NCI-H510A treated with DMSO at 0.1 percent for 48 hours (cell line): ENCODE measurements at places on chromosomes 4 and X.

DNA sequence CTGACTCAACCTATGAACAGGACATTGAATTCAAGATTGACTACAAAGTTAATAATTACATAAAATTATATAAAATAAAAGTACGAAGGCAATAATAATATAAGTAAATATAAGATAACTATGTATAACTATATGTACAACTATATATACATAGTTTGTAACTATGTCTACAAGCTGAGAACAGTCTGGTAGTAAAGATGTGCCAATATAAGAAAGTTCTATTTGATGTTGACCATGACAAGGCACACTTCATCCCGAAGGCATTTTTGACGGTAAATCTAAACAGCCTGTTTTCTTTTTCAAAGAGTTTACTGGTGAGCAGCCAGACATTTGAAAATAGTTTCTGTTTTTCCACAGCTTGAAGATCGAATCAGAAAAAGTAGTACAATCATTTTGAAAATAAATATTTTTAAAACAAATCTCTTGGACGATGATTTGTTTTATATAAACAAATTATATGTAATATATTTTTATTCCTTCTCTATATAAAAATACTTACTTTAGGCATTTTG is 112.9 kb downstream of the CEP44 start:
- DNase-seq: no peak

GRCh38 chr4:75598390-75598789 is 31.9 kb downstream of the CDKL2 start:
- DNase-seq: no peak

DNA sequence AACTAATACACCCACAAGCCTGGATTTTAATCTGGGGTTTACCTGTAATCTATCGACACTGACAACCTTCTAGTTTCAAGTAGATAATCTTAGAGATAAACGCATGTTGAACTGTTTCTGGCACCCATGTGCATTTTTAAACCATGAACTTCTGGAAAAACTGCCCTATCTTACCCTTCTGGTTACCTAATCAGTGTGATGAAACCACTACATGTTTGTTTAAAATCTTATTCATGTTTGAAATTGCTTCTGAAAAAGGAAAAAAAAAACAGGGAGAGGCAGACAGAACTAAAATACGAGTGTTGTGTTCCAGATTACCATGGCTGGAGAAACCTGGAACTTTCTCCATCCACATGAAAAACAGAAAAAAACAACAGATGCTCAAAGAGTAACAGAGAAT is 139.3 kb downstream of the MID1IP1 start:
- no peak for DNase-seq

DNA sequence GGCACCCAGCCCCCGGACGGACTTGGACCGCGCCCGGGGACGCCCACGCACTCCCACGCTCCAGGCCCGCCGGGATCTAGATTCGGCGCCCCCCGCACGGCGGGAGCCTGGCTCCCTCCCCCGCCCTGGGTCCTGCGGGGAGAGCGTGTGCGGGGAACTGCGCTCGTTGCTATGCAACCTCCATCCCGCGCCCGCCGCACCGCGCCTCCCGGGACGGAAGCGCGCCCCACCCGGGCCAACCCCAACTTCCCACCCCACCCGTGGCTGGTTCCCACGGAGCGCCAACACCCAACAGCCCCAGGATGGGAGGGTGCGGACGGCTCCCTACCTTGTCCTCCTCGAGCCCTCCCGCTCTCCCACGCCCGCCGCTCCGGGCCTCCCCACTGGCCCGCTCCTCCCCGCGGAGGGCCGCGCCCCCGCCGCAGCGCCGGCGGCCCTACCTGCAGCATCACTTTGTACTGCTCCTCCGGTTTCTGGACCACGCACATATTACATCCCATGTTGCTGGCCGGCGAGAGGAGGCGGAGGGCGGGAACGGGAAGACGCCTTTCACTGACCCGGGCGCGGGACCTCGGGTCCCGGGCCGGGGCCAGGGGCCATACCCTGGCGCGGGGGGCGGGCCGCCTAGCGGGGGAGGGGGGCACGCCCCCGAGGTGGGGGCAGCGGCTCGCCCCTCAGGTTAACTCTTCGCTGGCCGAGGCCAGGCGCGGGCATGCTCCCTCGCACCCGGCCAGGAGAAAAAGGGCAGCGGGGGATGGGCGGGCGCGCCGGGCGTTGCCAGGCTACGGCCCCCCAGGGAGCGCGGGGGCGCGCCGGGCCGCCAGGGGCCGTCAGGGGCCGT is at the start of gene PDZD4:
TSS of gene PDZD4 (minus strand) at position 746 of the 841 bp plus-strand sequence. CDS start at position 500, 246 bp downstream.
- DNase-seq: no peak

- DNase-seq: peak; percentile 41
Measured at GRCh38 chr4:41304221-41304620, 47.5 kb downstream of the UCHL1 start.

- DNase-seq: peak; percentile 11
Measured at GRCh38 chr4:105520819-105521790, 31.3 kb upstream of the ARHGEF38 start.

DNA sequence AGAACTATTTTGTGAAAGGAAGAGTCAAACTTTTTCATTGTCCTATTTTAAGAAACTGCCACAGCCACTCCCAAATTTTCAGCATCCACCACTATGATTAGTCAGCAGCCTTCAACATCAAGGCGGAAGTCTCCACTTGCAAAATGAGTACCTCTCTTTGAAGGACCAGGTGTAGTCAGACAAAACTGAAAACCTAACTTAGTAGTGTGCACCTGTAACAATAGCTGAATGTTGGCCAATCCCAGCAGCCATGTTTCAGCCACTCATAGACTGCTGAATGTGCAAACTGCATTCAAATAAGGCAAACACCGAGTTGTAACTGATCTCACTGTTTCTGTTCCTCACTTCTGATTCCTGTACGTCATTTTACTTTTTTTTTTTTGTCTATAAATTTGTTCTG is 341.1 kb downstream of the IL15 start:
- DNase-seq: peak; percentile 66

DNA sequence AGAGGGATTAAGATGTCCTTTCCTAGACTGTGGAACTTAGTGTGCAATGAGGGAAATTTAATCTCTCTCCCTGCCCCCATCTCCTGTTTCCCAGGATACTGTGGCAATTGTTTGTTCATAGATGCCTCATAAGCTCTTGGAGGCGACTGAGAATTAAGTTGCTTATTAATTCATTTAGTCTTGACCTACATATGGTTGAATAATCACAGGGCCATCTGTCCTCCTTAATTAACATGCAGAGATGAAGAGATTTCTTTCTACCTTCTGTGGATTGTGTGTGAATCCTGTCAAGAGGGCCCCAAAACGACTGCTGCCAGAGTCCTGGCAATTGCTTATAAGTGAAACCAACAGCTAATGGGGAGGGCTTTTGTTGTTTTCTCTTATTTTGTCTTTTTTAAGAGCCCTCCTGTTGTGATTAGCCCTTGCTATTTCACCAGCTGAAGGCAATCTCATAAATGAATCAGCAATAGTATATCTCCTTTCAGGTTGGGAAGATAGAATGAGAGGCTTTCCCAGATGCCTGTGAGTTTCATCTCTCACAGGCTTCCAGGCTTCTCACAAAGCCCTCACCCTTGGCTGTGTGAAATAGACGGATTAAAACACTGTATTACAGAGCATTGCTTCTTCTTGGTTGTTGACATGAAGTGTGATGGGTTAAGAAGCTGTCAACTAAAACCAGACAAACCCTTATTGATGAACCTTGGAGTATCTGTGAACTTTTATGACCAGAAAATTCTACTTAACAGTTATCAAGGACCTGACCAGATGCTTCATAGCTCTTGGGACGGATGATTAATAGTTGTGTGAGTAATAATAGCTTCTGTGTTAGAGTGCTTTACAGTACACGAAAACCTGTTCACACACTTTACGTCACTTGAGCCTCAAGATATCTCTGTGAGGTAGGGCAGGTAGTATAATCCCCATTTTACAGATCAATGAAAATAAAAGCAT is 58.5 kb downstream of the PGRMC2 start:
- peak; percentile 58 for DNase-seq

GRCh38 chrX:136346506-136346905 is 45.7 kb downstream of the ADGRG4 start:
- DNase-seq: no peak

DNA sequence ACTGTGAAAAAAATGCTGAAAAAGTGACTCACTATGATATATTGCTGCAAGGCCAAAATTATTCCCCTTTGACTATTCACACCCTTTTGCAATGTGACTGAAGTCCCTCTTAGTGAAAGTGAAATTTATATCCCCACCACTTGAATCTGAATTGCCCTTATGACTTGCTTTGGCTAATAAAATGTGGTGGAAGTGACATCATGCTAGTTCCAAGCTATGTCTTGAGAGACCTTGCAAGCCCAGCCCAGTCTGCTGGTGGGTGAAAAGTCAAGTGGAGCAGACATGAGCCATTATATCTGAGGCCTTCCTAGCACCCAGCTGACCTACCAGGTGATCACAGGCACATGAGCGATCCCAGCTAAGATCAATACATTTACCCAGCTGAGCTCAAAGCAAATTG is 94.7 kb downstream of the LINC00632 start:
- no peak for DNase-seq

DNA sequence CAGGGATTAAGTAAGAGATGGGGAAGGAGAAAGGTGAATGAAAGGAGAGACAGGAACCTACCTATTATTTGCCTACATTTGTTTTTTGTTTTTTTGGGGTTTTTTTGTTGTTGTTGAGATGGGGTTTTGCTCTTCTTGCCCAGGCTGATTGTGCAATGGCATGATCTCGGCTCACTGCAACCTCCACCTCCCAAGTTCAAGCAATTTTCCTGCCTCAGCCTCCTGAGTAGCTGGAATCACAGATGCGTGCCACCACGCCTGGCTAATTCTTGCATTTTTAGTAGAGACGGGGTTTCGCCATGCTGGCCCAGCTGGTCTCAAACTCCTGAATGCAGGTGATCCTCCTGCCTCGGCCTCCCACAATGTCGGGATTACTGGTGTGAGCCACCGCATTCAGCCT is 57.9 kb downstream of the BCOR start:
- DNase-seq: no peak

GRCh38 chr4:175385797-175386196 is 426.3 kb downstream of the GPM6A start:
- no peak for DNase-seq

DNA sequence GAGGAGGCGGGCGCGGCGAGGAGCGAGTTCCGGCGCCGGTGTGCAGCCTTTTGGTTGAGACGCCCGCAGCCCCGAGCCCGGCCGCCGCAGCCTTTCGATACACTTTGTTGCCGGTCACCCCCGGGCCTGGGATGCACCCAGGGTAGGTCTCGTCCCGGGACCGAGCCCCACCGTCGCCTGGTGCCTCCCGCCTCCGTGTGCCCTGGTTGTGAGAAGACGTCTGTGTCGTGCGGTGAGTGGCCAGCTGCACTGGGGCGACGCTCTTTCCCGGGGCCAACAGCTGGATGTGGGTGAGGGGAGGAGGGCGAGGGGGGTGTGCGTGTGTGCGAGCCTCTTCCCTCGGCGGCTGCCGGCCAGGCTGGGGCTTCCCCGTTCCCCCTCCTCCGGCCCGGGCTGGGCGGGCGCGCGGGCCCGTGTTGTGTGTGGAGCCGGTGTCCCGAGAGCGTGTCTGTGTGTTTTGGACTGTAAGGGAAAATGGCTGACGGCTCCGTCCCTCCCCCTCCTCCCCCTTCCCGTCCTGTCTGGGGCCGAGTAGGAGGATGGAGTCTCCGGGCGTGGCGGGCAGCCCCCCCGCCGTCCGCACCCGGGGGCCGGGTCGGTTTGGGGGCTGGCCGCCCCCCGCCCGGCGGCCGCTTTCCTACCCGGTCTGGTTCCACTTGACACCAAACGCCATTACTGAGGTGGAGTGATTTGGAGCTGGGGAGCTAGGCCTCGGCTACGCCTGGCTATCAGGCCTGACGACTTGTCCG is 807 bp downstream of the USP9X start:
- peak; percentile 13 for DNase-seq

DNA sequence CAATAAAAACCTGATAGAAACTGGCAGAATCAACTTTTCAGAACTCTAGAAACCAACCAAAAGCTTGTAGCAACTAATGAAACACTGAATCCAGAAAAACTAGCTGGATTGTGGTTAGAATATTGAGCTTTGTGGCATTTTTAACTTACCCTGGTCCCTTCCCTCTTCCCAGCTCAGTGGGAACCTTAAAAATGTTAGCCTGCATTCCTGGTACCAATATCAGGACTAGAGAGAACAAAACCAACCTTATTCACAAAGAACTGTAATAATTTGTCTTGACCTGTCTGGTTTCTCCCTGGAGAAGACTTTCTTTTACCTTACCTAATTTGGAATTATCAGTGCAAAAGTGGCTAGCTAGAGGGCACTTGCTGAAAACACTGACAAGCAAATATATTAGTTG is 21.2 kb downstream of the SH3D19 start:
- no peak for DNase-seq

DNA sequence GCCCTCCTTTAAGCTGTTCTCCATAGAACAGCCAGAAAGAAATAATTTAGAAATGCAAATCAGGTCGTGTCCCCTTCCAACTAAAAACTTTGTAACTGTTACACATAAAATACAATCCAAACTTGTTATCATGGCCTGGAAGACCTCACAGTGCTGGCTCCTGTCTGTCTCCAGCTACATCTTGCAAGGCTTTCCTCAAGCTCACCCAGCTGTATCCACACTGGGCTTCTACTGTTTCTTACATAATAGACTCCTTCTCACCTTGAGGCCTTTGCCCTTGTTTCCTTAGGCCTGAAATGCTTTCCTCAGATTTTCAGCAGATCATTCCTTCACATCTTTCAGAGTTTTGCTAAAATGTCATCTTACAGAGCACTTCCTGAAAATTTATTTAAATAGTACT is 33.5 kb upstream of the USP53 start:
- DNase-seq: no peak

GRCh38 chr4:1381944-1382541 is 24.2 kb downstream of the NKX1-1 start:
- no peak for DNase-seq

- DNase-seq: no peak
Measured at GRCh38 chrX:152905081-152905420, 7.2 kb downstream of the ZNF185 start.

DNA sequence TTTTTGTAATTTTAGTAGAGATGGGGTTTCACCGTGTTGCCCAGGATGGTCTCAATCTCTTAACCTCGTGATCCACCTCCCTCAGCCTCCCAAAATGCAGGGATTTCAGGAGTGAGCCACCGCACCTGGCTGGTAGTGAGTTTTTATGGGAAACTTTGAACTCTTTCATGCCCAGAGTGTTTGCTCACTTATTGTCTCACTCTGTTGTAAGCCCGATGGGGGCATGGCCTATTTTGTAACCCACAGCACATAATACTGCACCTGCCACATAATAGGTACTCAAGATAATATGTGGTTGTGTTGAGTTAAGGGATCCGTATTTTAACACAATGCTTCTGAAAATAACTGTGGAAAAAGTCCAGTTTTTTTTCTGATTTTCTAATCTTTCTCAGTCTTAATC is 109.6 kb upstream of the GIMD1 start:
- peak; percentile 3 for DNase-seq

DNA sequence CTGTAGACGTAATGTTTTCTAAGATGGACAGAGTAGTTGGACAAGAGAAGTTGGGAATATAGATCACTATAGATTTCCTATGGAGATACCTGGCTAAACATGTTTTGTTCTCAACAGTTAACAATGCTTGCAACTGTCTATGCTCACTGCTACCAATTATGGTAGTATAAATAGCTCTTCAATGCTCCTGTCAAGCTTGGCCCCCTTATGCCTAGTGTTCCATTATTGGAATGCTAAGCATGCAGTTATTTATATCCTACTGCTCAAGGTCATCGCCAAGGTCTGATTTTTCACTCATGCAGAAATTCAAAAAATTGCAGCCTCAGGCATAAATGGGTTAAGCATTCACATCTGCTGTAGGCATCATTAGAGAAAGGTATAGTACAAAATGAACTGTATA is 519.0 kb downstream of the IL15 start:
- no peak for DNase-seq
